ENCODE measurements at places on chromosomes 12 and 14.

GRCh38 chr12:6745741-6746525 is 7.0 kb downstream of the MLF2 start:
- no peak for DNase-seq

DNA sequence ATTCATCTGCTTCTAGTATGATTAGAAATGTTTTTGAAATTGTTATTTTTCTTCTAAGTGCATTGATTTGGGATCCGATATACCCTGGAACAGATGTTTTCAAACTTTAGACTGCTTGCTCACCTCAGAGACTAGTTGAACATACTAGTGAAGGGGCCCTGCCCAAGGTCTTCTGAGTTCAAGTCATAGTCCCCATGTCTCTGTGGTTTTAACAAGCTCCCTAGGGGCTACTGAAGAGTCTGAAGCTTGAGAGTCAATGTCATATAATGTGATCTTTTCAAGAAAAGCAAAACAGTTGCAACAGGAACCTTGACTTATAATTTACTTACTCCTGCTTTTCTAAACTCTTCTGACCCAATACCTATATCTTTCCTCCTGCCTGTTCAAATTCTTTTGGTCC is 7.5 kb upstream of the UBE2N start:
- no peak for DNase-seq

GRCh38 chr14:72605096-72605920 is 288.6 kb downstream of the DPF3 start:
- no peak for DNase-seq

DNA sequence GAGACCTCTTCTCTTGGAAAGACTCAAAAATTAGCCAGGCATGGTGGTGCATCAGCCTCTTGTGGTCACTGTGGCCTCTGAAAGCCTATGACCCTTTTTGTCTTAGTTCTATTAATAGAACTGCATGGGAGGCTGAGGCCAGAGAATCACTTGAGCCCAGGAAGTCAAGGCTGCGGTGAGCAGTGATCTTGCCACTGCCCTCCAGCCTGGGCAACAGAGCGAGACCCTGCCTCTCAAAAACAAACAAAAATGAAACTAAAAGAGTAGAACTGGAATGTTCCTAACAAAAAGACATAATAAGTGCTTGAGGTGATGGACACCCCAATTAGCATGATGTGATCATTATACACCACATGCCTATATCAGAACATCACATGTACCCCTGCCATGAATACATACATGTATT is 197.0 kb upstream of the EEA1 start:
- DNase-seq = no peak

GRCh38 chr12:57210461-57210860 is 6.1 kb upstream of the NXPH4 start:
- DNase-seq = no peak

- DNase-seq = no peak
These were observed 913.9 kb upstream of the SEL1L start for GRCh38 chr14:82447586-82447985.

DNA sequence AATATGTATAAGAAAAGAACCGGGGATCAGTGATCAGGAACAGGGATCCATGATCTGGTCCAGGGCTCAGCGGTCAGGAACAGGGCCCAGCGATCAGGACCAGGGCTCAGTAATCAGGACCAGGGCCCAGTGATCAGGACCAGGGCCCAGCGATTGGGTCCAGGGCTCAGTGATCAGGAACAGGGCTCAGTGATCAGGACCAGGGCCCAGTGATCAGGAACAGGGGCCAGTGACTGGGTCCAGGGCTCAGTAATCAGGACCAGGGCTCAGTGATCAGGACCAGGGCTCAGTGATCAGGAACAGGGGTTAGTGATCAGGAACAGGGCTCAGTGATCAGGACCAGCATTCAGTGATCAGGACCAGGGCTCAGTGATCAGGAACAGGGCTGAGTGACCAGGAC is 56.3 kb downstream of the TMEM121 start:
- DNase-seq = no peak

GRCh38 chr12:93777254-93777653 is 100.1 kb downstream of the CRADD start:
- no peak for DNase-seq

DNA sequence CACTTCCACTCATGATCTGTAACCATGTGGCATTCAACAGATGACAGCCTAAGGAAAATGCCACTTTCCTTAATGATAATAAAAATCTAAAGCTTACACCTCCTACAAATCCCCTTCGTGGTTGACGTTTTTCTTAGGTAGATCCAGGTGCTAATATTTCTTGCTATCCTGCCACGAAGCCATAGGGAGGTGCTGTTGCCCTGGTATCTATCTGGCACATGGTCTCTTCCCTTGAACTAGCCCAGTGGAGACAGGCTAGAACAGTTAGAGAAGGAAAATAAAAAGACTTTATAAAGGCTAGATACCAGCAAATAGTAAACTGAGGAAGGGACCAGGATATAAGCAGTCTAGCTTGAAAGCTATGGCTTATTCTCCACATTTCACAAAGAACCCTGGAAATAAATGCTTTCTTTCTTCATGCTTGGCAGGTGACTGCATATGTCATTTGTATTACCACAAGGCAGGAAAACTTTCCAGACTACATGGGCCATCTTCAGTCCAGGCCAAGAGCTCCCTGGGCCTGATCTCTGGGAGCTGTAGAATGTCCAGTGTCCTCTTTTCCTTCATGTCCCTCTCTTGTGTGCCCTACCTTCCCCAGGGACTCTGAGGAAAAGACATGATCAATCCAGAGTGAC is 15.3 kb downstream of the SPIC start:
- DNase-seq = no peak

DNA sequence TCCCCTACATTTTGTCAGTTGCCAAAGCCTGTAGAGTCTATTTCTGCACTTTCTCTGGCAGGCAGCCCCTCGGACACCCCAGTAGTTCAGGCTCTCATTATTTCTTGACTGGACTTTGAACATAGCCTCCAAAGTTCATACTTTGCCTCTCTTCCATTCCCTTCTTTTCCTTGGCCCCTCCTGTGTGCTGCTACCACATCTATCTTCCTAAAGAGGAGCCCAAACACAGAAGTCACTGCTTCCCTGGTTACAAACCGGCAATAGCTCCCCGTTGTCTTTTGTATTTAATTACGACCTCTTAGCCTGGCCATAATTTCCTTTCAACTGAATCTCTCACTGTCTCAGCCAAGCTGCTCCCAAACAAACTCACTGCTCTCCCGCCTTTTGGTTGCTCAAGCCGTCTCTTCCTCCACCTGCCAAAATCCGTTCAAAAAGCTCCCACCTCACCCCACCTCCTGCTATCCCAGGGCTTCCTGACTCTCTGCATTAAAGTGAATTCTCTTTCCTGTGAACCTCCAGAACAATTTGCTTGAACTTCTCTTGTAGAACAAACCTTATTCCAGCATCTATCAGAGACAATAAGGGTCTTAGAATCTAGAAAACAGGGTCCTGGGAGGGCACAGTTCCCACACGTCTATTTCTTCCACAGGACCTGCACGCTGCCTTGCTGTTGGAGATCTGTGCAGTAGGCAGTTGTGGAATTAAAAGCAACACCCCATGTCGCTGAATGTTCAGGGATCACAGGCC is 46.9 kb downstream of the PRMT8 start:
- no peak for DNase-seq

GRCh38 chr14:54724676-54725325 is 157.9 kb downstream of the SAMD4A start:
- no peak for DNase-seq
